AG10803 (cell line): ENCODE measurements at places on chromosomes 7 and 10.

DNA sequence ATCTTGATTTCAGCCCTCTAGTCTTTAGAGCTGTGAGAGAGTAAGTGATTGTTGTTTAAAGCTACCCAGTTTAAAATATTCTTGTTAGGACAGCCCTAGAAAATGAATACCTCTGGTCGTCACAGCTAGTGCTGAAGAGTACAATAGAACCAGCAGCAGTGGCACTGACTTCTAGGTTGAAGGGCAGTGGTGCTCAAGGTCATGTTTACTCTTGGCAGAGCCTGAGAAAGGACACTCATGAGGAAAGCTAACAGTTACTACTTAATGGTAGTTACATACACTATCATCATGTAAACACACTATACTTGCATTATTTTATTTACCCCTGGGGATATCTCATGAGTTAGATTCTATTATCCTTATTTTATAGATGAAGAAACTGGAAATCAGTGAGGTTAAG, 323.0 kb downstream of the SH2D4B start:
- DNase-seq: no peak

GRCh38 chr10:63421591-63421990, 44.2 kb downstream of the JMJD1C start:
- DNase-seq: no peak

DNA sequence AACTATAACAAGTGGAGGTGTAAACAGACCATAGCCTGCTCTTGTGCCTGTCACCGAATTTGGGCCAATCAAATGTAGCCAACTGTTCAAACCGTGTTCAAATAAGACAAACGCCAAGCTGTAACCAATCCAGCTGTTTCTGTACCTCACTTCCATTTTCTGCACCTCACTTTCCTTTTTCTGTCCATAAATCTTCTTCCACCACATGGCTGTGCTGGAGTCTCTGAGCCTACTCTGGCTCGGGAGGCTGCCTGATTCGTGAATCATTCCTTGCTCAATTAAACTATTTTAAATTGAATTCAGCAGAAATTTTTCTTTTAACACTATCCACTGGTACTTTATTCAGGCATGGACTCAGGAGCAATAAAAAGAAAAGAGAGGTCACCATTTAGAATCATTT, 29.9 kb upstream of the COL1A2 start:
- peak; percentile 64 for DNase-seq

GRCh38 chr7:75042286-75042685, 31.3 kb downstream of the RCC1L start:
- peak; percentile 26 for DNase-seq

DNA sequence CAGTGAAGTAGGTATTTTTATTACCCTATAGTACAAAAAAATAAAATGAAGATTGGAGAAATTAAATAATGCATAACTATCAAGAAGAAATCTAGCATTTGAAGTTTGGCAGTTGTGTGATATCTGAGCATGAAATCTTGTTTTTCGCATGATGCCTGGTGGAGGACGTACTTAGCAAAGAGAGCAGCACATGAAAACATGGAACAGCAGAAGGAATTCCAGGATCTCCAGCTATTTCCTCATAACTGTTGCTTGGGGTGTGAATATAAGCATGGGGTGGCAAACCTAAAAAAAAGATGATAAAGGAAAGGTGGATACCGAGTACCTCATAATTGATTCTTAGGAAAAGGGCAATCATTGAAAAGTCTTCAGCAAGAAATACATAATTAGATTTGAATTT, 174.3 kb upstream of the FAM3C start:
- no peak for DNase-seq

DNA sequence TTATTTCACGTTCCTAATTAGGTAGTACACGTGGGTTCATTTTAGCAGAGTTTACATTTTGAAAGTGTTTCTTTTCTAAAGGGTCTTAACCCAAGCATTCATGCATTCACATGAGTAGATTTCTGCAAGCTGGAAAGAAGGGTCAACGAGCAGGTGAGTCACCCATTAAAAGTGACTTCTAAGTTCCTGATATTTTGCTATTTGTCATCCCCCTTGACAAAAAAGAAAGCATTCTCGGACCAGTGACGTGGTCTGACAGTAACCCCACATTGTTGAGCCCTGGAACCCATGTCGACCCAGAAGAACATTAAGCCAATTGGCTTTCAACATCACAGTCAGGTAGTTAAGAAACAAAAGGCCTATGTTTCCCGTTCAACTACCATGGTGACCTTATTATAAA, 49.6 kb downstream of the ABCB5 start:
- DNase-seq: no peak

DNA sequence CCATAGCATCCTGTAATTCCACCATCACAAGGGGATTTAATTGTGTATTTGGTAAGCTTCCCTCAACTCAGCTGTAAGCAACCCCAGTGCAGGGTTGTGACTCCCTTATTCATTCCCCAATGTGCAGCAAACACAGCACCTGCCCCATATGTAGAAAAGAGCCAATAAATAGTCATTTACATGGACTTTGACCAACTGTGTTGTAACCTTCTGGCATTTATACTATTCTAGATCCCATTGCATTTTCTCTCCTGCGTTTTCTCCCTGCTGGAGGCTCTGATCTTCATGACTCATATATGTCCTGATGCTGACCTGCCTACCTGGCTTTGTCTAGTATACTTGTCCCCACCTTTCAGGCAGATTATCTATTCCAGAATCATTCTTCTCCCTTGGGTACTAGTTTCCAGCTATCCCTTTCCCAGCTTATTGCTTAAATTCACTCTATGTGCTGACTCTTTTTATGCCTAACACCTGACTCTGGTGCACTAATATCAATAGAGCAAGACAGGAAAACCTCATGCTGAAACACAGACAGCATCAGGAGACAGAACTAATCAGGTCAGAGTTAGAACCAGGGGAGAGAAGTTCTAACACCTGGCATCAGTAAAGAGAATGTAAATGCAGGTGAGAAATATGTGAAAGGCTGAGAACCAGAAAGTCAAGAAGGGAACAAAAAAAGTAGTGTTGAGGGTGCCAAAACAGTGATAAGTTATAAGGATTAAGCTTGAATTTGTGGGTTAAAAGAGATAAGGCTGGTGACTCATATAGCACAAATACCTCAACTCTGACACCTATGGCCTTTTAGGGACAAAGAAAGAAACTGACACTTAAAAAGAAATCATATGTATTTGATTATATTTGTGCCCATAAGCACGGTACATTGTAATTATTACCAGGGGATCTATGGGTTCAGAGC, 402.7 kb downstream of the IPMK start:
- DNase-seq: no peak

DNA sequence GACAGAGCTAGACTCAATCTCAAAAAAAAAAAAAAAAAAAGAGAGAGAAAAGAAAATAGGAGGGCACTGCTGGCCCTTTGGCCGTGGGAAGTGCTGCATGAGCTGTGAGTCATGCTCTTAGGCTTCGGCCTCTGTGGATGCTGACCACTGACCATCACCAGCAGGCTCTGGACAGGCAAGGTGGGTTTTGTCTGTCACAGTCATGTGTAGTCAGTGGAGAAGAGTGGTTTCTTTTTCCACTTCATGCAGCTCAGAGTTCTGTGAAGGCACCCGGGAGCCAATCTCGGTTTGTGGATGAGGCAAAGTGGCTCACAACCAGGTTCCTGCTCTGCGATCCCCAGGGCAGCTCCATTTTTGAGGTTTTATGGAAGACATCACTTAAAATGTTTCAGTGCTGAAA, 58.1 kb downstream of the PRTFDC1 start:
- peak; percentile 60 for DNase-seq

DNA sequence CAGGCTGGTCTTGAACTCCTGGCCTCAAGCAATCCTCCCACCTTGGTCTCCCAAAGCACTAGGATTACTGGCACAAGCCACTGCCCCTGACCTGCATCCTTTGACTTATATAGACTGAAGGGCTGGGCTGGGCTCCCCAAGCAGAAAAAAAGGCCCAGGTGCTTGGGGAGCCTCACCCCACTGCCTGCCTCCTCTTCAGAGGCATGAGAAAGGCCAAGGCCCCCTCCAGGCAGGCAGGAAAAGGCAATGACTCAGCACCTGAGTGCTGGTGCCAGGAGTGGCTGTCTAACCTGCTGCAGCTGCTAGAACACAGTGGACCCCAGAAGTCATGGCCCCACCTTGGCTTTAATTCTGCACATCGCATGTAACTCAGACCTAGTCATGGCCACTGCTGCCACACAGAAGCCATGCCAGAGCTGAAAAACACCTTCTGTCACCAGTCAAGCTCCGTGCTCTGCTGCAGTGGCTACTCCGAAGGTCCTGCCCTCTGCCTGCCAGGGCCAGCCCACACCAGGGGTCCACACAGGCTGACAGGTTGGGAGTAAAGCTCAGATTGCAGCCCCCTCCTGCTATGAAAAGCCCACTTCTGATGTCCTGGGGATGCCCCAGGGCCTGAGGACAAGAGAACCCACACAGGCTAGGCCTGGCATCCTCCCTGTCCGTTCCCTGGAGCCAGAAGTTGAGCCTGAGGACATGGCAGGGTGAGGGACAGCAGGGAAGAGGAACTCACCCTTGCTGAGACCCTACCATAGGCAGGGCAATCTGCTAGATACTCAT, 48.5 kb downstream of the GRID1 start:
- no peak for DNase-seq

- DNase-seq: no peak
Measured at GRCh38 chr7:153432063-153432462, 620.1 kb upstream of the DPP6 start.

- DNase-seq: no peak
Measured at GRCh38 chr10:73408978-73409521, 4.8 kb downstream of the ANXA7 start.

GRCh38 chr7:104550362-104550761, 222.0 kb downstream of the LHFPL3 start:
- peak; percentile 2 for DNase-seq

DNA sequence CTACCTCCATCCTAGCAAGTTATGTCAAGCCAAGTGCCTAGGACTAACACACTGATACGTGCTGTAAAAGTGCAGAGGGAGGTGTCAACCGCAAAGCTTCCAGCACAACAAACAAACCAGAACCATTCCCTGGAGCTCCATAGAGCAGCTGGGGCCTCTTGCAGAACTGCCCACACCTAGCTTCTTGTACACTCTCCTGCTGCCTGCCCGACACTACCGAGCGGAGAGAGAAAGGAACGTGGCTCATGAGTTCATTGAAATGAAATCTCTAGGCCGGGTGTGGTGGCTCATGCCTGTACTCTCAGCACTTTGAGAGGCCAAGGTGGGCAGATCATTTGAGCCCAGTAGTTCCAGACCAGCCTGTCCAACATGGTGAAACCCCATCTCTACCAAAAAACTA, 73.5 kb downstream of the MKI67 start:
- no peak for DNase-seq

GRCh38 chr7:149790754-149791360, 17.5 kb upstream of the ZNF467 start:
- no peak for DNase-seq

DNA sequence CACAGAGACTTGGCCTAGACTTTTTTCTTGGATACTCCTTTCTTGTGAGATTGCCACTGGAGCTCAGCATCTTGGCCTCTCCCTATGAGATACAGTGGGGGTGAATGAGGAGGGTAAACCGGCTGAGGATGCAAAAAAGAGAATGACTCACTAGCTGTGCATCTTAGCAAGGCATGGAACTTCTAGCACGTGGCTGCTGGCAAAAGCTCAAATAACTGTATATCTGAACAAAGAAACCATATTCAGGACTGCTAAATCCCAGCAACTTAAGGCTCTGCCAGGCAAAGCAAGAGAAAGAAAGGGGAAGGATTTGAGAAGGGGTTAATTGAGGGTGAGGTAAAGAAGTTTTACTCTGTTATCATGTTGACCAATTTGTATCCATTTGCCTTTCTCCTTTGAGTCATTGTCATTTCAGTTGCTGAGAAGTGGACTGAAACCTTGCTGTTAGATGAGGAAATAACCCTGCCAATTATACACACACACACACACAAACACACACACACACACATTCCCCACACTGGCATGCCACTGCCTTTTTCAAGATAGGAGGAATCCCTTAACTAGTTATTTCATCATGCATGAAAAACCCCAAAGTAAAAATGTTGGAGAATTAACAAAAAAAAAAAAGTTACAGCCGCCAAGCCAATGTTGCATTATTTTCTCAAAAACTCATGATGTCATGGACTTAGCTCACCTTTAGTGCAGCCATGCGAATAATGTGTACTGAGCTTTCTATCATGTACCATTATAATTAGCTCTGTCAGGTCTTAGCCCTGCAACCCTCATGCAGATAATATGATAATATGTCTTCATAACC, 997.3 kb downstream of the LRMDA start:
- DNase-seq: peak; percentile 95

DNA sequence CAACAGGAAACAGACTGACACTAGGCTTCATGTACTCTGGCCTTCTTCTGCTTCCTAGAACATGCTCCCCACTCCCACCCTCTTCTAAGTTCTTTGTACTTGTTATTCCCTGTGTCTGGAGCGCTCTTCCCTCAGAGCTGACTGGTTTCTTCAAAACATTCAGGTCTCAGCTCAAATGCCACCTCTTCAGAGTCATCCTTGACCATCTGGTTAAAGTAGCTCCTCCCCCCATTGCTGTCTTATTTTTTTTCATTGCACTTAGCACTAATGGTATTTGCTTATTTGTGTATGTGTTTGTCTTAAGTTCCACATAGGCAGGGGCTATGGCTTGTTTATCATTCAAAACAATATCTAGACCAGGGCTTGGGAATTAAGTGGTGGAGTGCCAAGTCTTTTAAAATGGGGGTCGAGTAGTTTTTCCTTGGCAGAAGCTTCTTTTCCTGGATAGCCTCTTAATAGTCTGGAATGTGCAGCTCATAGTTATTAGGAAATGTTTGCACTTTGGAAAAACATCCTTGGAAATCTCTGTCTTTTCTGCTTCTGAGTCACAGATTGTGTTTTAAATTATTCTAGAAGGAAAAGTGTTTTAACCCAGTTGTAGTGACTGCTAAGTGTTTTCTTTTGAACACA, 60.0 kb downstream of the RALA start:
- peak; percentile 76 for DNase-seq

GRCh38 chr10:132888898-132889490, 53.4 kb downstream of the CFAP46 start:
- no peak for DNase-seq

- DNase-seq: peak; percentile 58
Measured at GRCh38 chr7:128427289-128427891, 17.6 kb upstream of the IMPDH1 start.

- DNase-seq: no peak
Measured at GRCh38 chr7:2215851-2216250, 16.9 kb downstream of the MAD1L1 start.

- DNase-seq: peak; percentile 69
Measured at GRCh38 chr7:38368191-38368605, 94.8 kb upstream of the TARP start.

DNA sequence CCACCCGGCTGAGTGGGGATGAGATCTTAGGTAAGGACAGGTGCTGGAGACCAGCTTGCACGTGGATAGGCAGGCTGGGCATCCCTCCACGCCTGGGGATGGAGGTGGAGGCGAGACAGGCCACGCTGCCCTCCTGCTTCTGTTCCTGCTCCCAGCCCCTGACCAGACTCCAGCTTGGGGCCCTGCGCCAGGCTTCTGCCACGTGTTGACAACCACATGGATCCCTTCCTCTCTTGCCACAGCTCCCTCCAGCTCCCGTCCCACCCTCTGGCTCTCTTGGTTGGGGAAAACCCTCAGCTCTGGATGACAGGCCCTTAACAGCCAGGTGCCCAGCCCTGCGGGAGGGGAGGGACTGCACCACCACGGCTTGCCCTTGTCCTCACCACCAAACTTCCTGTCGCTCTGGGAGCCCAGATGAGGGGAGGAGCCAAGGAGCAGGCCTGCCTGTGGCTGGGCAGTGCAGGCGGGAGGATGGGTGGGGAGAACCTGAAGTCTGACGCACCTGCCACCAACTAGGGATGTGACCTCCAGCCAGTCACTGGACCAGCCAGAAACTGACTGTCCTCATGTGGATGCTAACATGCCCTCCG, 36.0 kb downstream of the KCNH2 start:
- no peak for DNase-seq
